Stimulated activated CD4-positive, alpha-beta T cell treated with anti-CD3 and anti-CD28 coated beads, Interleukin-15, amount 100 ng/mL, for 24 hours (primary cell): ENCODE measurements at places on chromosomes 4 and X.

- DNase-seq, result no peak
Measured at GRCh38 chr4:125719987-125720386, 405.2 kb downstream of the FAT4 start.

- DNase-seq, result no peak
Measured at GRCh38 chr4:10973686-10974085, 289.1 kb upstream of the CLNK start.

- no peak for DNase-seq
Measured at GRCh38 chr4:160142579-160142978, 1039.7 kb downstream of the RAPGEF2 start.

DNA sequence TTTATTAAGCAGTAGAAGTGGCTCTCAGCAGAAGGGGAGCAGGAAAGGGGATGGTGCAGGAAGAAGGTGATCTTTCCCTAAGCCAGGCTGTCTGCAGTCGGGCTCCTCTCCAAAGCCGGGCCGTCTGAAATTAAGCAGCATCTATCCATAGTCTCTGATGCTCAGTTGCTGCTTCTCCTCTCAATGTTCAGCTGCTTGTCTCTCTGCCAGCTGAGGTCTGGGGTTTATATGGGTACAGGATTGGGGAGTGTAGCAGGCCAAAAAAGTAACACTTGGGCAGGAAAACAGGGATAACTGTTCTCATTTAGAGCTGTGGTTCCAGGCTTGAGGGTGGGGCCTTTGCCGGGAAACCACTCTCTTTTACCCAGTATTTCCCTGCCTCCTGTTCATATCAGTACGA is 39.2 kb upstream of the CCKAR start:
- no peak for DNase-seq

GRCh38 chr4:167826281-167826680 is 266.1 kb upstream of the ANXA10 start:
- DNase-seq, result no peak

DNA sequence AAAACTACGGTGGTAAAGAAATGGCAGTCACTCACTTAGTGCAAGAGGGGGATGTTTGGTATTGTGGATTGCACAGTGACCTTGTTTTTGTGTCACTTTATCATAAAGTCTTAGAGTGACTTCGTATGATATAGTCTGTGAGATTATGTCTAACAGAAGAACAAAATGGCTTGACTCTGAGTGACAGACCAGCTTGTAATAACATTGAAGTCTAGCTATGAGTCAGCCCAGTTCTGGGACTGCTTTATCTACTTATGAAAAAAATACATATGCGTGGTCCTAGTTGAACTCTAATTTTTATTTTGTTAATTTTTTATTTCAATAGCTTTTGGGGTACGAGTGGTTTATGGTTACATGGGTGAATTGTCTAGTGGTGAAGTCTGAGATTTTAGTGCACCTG is 20.0 kb downstream of the DCLK2 start:
- DNase-seq, result no peak

DNA sequence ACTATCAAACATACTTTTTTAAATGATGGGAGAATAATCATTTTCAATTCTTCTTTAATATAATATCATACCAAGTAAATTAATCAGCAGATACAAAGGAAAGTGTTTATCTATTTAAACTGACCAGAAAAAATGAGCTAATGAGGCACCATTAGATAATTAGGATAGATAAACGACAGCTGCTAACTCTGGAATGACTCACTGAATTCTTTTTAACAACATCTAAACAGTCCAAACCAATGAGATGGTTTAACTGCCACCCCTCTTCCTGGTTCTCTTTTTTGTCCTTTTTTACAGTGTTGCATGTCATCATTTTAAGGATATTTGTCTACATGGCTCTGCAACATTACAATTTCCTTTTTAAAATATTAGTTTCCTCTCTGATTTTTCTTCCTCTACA is 41.6 kb downstream of the UNC5C start:
- DNase-seq, result no peak

- no peak for DNase-seq
Measured at GRCh38 chr4:154707877-154708276, 35.9 kb upstream of the LRAT start.

DNA sequence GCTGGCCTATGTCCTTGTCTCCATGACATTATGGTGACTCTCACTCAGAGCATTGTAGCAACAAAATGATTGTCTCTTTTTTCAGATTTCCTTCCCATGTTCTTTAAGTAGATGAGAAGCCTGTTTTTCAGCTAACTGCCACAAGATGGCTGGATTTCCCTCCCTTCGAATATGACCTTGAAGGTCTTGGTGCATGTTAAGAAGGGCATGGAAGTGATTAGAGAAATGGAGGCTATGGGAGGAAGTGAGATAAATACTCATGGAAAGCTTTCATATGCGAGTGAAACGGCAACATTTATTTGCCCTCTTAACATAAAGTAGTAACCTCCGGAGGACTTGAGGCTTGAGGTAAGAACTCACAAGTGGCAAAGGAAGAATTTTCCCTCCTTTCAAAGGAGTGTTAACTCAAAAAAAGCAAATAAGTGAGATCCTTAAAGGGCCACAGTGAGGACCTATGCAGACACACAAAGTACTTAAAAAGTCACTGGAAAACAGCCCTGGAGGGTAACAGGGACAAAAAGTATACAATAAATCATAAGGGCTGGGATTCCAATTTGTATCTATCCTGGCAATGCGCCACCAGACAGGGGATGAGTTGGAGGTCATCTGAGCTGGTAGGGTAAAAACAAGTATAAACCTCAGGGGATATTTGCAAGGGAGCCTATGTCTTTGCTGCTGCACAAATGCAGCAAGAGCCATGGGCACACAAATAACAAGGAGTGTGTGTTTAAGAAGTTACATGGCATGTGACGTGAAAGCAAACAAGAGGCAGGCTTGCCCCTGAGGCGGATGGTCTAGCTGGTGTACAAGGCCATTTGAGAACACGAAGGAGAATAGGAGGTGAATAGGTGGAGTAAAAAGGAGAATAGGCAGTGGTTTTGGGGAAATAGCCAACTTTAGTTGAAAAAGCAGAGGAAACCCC is 96.2 kb downstream of the CPE start:
- no peak for DNase-seq

DNA sequence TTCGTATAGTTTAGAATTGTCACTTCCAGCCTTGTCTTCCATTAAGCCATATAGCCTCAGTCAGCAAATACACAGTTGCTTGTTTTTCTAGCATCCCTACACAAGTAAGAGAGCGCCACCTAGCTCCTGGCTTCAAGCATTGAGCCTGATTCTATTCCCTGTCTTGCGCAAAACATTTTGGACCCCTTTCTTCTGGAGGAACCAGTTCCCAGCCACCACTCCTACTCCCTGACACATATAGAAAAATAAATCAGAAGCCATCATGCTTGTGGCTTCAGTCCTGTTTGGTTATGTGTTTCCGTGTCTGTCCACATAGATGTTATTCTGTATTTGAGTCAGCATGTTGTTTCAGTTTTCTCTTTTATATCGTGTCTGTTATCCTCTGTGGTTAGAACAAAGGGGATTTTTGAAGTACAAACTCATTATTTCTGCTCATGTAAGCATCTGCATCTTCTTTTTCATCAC is 59.9 kb downstream of the GK start:
- DNase-seq, result peak; percentile 61

- DNase-seq, result no peak
Measured at GRCh38 chr4:25621027-25621930, 34.4 kb upstream of the SLC34A2 start.

- no peak for DNase-seq
Measured at GRCh38 chrX:136202889-136203288, 48.3 kb downstream of the MAP7D3 start.

- DNase-seq, result no peak
Measured at GRCh38 chrX:19720236-19720635, 167.2 kb downstream of the SH3KBP1 start.

DNA sequence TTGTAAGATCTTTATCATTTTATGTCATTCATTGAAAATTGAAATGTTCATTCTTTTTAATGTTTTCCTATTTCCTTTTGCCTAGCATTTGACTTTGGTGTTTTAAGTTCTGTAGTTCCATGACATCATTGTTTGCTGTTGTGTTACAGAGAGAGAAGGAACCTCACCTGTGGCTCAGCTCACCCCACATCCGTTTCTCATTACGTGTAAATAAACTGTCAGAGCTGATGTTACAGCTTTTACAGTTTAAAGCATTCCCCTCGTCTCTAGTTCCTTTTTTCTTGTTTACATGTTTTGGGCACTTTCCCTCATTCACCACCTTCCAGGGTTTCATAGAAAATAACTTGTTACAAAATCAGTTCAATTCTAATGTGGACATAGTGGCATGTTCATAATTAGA is 137.2 kb downstream of the FNIP2 start:
- DNase-seq, result no peak
